ENCODE measurements at places on chromosomes 5 and 9. TPM values are rescaled to one million over a fixed set of nuclear protein-coding genes. Genes with fewer than 3 reads are reported as not detected.

ABLIM3 gene
- total RNA-seq, result 0.19 TPM

ARHGEF39 gene
- total RNA-seq, result 12.0 TPM

NDUFA8 gene
- 42.0 TPM for total RNA-seq

GHR gene
- not detected for total RNA-seq

SLC9A3 gene
- 1.8 TPM for total RNA-seq

CTSV gene
- total RNA-seq, result 4.3 TPM

MYMK gene
- total RNA-seq, result not detected

ADAMTS16 gene
- total RNA-seq, result not detected

ORM2 gene
- not detected for total RNA-seq

HSPA9 gene
- total RNA-seq, result 505 TPM

IRF1 gene
- total RNA-seq, result 212 TPM

S1PR3 gene
- 0.76 TPM for total RNA-seq

TAF1L gene
- total RNA-seq, result not detected

BHMT gene
- total RNA-seq, result not detected

PAPPA gene
- total RNA-seq, result not detected

ELAVL2 gene
- not detected for total RNA-seq

PCDHB5 gene
- total RNA-seq, result not detected

KIAA0825 gene
- total RNA-seq, result 1.1 TPM

MARCOL gene
- not detected for total RNA-seq

CDX1 gene
- total RNA-seq, result not detected

ENTPD2 gene
- total RNA-seq, result 0.28 TPM

ALDH1A1 gene
- total RNA-seq, result not detected

NUTM2F gene
- total RNA-seq, result not detected

IL5 gene
- total RNA-seq, result 2.1 TPM

CFAP157 gene
- total RNA-seq, result not detected

HSD17B3 gene
- not detected for total RNA-seq

PCDHA13 gene
- not detected for total RNA-seq

PSAT1 gene
- total RNA-seq, result 242 TPM

ZNF883 gene
- 0.49 TPM for total RNA-seq

ANKRD34B gene
- not detected for total RNA-seq

PCDHB4 gene
- not detected for total RNA-seq

GTF2H2 gene
- 24.1 TPM for total RNA-seq

SLC6A19 gene
- not detected for total RNA-seq

LEAP2 gene
- 5.0 TPM for total RNA-seq

GABRA6 gene
- not detected for total RNA-seq

MLANA gene
- not detected for total RNA-seq
